ENCODE measurements at places on chromosomes 6 and 20.

DNA sequence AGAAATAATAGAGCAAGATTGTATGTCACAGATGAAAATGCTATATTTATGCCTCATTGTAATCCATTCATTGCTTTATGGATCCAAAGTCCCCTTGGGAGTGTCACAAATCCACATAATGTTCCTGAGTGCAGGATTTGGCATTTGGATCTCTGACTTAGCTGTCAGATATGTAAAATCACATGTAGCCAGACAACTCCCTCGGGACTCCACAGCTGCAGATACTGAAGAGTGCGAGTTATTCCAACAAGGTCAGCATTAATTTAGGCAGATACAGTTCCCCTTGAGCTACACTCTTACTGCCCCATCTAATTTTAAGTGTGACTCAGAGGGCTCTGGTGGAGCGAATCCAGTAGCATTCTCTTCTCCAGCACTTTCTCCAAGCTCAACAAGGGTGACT is 433.2 kb downstream of the CD83 start:
- DNase-seq, result no peak

- no peak for DNase-seq
Measured at GRCh38 chr20:59720013-59720412, 115.7 kb downstream of the PHACTR3 start.

DNA sequence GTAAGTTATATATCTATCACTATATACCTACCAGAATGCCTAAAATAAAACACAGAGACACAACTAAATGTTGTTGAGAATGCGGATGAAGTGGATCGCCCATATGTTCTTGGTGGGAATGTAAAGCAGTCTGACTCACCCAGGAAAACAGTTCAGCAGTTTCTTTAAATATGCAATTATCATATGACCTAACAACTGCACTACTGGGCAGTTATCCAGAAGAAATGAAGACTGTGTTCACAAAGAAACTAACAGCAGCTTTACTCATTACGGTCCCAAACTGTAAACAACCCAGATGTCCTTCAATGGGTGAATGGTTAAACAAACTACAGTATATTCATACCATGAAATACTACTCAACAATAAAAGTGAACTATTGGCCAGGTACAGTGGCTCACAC is 14.3 kb upstream of the ZC3H12D start:
- peak; percentile 77 for DNase-seq

DNA sequence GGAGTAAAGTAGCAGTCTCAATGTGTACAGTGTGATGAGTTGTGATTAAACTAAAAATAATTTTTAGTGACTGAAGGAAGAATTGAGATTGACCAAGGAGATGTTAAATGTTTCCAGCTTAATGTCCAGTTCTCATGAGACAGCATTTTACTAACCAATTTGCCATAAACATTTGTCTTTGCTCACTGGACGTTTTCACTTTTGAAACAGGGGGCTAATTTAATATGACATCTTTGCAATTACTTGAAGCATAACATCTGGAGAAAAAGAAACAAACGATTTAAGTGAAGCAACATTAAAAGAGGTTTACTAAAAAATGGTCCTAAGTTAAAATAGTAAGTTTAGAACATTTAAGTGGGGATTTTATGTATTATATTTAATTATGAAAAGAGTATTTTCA is 443.8 kb downstream of the BCKDHB start:
- DNase-seq, result no peak

DNA sequence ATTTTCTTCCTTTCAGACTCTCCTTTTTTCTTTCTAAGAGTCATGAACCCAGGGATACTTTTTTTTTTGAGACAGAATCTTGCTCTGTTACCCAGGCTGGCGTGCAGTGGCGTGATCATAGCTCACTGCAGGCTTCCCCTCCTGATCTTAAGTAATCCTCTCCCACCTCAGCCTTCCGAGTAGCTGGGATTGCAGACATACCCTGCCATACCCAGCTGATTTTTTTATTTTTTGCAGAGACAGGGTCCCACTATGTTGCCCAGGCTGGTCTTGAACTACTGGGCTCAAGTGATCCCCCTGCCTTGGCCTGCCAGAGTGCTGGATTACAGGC is 32.8 kb upstream of the IER3 start:
- no peak for DNase-seq

DNA sequence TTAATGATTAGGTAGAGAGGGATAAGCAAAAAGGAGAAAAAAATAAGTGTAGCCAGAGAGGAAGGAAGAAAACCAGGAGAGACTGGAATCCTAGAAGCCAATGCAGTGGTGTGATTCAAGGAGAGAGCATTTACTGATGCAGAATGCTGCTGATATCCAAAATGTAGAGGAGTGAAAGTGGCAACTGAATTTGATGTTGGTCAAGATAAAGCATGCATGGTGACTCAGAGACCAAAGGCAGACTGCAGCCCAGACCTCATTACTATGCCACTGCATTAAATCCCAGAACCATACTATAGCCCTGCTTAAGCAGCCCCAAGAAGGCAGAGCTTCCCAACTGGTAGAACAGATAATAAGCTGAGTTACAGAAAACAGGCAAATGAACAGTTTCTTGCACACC is 15.8 kb downstream of the KLHL32 start:
- peak; percentile 51 for DNase-seq

GRCh38 chr20:62921119-62921687 is 5.1 kb downstream of the DIDO1 start:
- peak; percentile 78 for DNase-seq

DNA sequence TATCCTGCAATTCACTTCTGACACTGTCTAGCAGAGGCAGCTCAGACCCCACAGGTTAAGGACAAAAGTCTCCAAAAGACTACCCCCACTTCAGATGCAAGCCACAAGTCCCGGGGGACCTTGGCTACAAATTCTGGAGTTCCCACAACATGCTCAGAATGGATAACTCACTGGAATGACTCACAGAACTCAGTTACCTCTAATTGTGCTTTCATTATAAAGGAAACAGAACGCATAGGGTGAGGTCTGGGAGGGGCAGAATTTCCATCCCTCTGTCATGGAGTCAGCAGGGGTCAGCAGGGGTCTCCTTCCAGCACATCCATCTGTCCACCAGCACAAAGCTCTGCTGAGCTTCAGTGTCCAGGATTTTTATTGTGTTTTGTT is 184.2 kb downstream of the CDH4 start:
- peak; percentile 84 for DNase-seq

DNA sequence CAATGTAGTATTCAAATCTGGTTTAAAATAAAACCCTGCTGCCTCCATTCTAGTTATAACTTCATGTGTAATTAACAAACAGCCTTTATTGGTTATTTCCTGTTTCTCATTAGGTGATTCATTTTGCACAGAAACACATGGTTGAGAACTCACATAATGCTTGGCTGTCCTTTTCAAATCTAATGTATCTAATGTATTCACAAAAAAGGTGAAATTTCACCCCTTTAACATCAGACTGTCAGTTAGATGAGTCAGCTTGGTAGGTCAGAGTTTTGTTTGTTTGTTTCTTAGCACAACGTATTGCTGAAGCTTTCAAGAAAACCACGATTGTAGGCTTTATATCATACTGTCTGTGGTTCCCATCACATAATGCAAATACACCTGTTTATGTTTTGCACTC is 78.7 kb upstream of the TMEM30A start:
- no peak for DNase-seq

- DNase-seq, result peak; percentile 39
Measured at GRCh38 chr6:154329350-154330170, 27.0 kb downstream of the IPCEF1 start.

- no peak for DNase-seq
Measured at GRCh38 chr6:113676968-113677367, 180.2 kb upstream of the MARCKS start.

- DNase-seq, result no peak
Measured at GRCh38 chr6:109060571-109060970, 34.1 kb downstream of the SESN1 start.

GRCh38 chr20:37179683-37180524 is 556 bp upstream of the MROH8 start:
- DNase-seq, result peak; percentile 90

- DNase-seq, result peak; percentile 70
Measured at GRCh38 chr6:134111062-134111677, 58.7 kb upstream of the SLC2A12 start.

- no peak for DNase-seq
Measured at GRCh38 chr6:148878683-148879082, 131.9 kb downstream of the UST start.

DNA sequence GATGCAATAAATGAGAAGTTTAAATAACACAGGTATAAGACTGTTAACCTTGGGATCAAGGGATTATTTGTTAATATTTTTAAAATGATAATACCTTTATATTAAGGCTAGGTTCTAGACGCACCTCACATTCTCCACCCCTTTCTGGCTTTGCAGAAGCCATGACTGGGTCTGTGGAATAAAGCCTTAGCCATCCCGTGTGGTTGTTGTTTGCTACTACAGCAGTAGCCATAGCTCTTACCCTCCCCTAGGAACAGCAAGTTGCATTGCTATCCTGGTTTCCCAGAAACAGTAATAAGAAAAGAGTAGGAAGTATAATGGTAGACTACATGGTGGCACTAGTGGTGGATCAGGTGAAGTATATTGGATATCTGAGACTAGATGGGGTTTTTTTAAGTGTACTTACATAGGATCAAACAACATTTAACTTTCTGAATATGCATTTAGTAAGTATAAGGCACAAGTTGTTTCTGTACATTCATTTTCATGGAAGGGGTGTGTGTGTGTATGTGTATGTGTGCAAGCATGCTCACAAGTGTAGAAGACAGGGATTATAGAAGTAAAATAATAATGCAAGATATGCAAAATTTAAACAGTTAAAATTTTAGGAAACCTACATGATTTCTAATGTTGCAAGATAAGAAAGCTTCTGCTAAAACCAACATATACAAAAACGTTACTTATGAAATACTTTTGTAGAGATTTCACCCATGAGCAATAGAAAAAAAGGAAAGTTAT is 384.2 kb downstream of the PRKN start:
- no peak for DNase-seq

DNA sequence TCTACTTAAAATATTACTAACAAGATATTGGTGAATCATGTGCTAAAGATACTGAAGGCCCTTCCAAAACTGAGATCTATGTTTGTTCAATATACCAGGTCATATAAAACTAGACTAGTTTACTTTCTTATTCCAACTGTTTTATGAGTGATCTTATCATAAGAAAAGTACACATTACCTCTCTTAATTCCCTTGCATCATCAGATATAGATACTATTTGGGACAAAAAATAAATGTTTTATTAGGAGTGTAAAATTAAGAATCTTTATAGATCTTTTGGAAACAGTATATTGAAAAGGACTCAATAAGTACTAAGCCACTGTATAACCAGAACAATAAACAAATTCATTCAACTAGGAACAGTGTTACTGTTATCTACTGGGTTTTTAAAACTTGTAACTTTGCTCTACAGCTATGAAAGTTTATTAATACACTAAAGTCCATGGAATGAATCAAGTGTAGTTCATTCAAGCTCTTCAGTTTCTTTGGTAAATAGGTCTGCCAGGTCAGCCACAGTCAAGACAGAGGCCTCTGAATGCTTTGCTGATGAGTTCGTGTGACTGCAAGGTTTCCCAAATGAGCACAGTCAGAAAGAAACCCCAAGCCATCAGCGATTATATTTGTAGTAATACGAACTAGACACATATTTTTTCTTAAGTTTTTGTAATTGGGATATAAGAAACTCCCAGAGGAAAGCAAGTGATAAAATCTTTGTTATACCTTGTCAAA is 71.8 kb upstream of the FBXO30 start:
- peak; percentile 37 for DNase-seq
